ENCODE measurements at places on chromosomes 11 and 22.

- no peak for DNase-seq
Observed at GRCh38 chr11:1150769-1151365, 6.9 kb upstream of the MUC5AC start.

GRCh38 chr11:76256448-76256847 is 50.1 kb upstream of the WNT11 start:
- no peak for DNase-seq

- DNase-seq = peak; percentile 11
Observed at GRCh38 chr11:45333001-45333971, 47.1 kb upstream of the SYT13 start.

DNA sequence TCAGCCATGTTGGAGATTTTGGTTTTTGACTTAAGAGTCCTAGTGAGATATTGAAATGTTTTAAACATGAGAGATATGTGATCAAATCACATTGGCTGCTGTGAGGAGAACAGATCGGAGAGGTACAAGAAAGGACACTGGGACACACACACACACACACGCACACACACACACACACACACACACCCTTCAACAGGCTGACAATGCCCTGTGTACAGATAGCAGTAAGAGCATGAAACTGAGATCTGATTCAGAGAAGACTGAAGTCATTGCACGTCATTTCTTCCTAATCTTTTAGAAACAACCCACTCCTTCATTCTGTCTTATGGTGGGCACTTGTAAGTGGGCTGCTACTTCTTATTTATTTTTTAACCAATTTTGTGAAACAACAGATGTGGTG is 200.5 kb upstream of the E2F8 start:
- DNase-seq = no peak

DNA sequence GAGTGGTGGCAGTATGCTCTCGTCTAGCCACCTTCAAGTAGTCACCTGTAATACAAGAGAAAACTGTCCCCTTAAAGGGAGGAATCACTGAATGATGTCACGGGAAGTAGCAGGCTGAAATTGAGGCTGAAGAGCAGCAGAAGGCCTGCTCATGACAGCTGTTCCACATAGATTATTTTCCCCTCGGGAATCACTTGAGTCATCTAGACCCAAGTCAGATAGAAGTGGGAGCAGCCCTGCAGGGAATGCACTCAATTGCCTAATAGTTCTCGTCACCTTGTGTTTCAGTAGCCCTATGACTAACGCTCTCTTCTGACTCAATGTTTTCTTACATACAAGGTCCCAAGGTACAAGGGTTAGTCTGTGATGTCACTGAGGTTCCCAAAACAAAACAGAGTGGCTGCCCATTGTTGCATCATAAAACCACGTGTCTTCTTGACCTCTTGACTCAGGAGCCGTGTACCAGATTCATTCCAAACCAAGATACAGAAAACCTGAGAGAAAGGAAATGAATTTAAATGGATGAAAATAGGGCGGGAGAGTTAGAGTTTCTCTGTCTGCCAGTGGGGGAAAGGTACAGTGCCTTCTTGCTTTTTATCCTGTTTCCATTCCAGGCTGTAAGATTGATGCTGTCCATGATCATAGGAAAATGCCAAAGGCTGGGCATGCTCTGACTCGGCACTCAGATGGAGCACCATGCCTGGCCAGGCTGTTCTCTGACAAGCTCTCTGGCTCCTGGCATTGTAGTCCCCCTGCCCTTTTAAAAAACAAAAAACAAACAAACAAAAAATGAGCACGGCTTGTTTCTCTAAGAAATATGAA is 21.6 kb upstream of the C11orf96 start:
- DNase-seq = no peak

- DNase-seq = no peak
Observed at GRCh38 chr11:76596652-76597051, 73.9 kb downstream of the LRRC32 start.

GRCh38 chr11:2736577-2737225 is 36.9 kb upstream of the KCNQ1OT1 start:
- no peak for DNase-seq

- DNase-seq = no peak
Observed at GRCh38 chr11:95831198-95831883, 41.0 kb downstream of the CEP57 start.

- no peak for DNase-seq
Observed at GRCh38 chr11:120182372-120182771, 28.5 kb upstream of the OAF start.

DNA sequence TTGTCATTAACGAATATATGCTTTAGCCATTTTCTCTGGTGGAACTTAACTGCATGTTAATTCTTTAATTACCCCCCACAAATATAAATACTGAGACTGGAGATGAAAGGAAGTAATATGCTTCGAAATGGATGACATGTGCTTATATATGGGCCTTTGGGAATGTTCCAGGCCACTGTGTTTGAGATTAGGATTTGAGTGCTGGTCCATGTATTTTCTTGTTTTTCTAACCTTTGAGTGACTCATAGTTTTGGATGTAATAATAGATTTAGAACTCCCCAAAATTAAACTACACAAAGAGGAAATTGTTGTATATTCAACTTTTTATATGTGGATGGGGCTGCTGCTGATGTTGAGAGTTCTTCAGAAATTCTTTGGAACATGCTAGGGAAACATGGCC is 54.2 kb downstream of the EXT2 start:
- DNase-seq = no peak

GRCh38 chr11:73308961-73309919 is 1.2 kb downstream of the ARHGEF17 start:
- DNase-seq = peak; percentile 68

DNA sequence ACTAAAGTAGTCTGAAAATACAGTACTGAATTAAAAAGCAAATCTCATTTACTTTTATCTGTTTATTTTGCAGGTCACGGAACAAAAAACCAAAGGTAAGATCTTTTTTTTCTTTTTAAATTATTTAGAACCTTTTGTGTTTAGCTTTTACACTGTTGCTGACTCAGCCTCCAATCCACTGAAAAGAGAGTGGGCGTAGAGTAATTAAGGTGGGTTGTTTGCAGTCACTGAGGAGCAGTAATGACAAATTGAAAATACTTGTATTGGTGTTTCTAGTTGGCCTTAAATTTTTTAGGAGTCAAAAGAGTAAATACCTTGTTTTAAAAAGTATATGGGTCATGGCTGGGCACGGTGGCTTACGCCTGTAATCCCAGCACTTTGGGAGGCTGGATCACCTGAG is 73.4 kb downstream of the TNRC6B start:
- DNase-seq = no peak

DNA sequence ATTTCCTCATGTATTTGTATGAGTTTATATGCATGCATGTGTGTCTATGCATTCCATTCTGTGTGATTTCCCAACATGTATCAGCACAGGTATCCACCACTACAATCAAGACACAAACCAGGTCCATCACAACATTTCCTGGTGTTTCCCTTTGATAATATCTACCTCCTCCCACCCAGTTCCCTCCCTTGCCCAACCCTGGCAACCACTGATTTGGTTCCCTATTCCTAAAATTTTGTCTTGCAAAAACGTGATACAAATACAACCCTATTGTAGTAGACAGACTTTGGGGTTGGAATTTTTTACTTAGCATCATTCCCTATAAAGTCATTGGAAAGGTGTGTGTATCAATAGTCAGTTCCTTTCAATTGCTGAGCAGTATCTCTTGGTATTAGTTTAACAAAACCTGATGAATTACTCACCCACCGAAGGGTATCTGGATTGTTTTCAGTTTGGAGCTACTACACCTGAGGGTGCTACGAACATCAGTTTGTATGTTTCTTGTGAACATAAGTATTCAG is 51.8 kb upstream of the IGLL5 start:
- DNase-seq = no peak

DNA sequence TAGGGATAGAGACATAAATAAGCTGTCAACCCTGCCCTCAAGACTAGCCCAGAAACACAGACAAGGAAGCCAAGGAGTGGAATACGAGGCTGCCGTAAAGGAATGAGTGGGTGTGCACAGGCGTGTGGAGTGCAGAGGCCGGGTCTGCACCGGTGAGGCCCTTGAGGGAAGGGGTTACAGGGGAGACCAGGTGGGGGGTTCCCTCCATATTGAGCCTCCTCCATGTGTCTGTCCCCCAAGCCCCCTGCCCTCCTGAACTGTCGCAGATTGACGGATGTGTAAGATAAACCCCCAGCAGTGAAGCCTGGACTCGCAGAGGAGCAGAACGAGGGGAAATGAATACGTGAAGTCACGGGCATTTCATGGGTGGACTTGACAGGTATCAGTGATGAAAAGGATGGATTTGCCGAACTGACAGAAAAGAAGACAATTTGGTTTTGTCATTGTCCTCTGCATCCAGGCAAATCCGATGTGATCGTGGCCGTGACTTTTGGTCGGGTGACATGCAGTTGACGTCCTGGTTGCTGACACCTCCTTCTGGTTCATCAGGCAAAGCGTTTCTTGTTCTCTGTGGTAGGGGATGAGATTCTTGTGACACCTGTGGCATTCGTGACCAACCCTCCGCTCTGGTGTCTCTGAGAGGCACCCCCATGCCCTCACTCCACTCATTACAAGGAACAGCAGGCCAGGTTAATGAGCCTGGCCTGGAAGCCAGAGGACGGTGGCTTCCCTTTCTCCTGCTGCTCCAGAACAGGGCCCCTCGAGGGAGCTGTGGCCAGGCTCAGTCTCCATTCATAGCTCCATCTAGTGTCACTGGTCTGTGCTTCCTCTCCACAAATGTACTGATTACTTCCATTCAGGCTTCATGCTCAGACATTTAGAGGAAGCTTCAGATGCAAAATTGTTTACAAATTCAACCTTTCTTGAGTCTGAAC is 223.1 kb upstream of the B3GAT1 start:
- DNase-seq = no peak

DNA sequence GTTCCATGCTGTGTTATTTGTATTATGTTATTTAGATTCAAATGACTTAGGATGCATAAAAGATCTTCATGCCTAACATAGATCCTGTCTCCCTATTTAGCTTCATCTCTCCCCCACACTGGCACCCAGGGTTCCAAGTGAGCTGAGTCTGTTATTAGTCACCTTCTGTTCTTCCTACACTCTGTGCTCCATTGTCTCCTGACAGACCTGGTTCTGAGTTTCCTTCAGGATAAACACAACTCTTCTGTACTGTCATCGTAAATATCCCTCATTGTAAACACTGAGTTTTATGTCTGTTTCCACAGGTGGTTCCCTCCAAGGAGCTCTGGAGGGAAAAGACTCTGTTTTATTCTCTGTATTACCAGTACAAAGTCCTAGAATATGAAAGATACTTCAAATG is 8.7 kb downstream of the MMP26 start:
- no peak for DNase-seq

DNA sequence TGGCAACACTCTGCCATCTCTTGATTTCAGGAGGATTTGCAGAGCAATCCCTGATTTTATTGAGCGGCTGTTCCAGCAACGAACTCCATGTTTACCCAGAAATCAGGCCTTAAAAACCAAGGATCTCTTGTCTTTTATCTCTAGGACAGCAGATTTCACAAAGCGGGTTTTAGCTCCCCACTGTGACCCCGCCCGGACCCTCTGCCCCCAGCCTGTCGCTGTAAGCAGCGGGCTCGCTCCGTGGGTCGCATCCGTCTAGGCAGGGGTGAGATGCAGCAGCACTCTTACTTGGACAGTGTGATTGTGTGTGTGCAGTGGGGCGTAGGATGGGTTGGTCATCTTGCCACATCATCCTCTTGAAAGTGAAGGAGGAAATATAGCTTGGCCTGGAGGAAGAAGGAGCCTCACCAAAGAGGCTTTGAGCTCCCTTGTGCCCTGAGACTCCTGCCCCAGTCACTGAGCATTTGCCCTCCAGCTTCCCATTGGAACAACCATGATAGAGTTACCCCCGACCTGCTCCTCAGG is 189.2 kb upstream of the TBCEL start:
- no peak for DNase-seq

GRCh38 chr11:14374922-14375830 is 16.2 kb upstream of the RRAS2 start:
- DNase-seq = no peak

DNA sequence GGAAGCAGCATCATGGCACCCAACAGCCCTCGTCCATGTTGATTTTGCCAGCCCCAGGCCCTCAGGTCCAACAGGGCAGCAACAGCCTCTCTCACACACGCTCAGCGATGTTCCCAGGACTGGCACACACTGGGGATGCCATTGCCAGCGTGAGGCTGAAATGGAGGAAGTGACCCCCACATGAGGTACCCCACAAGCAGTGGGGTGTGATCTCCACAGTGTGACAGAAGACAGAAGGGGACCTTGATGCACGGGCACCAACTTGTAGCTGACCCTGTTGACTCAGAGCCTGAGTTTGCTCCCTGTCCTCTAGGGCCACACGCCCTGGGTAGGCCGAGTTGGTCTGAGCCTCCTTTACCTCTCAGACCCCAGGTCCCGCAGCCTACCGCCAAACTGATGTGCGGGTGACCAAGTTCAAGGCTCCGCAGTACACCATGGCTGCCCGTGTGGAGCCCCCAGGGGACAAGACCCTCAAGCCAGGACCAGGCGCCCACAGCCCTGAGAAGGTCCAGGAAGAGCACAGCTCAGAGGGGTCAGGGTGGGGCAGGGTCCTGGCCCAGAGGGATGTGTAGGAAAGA is 6.2 kb downstream of the SCGB1C1 start:
- DNase-seq = no peak

GRCh38 chr11:61164606-61165424 is 3.6 kb upstream of the VPS37C start:
- DNase-seq = peak; percentile 89

GRCh38 chr11:28464252-28464867 is 356.2 kb downstream of the METTL15 start:
- DNase-seq = no peak

DNA sequence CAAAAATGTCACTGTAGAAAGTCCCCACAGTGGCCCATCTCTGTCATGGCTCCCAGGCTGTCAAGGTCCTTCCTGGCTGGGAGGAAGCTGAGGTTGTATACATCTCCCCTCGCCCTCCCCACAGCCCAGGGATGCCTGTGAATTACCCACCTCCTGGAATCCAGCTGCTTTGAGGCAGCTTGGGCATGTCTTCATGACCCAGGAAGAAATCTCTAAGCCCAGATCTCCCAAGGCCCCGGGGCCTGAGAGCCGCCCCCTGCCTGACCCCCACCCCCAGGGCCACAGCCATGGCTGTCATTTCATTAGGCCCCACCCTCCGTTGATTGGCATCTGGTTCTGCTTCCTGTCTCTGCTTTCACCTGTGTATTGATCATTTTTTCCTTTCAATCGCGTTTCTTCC is 207.5 kb downstream of the TBC1D22A start:
- DNase-seq = no peak

DNA sequence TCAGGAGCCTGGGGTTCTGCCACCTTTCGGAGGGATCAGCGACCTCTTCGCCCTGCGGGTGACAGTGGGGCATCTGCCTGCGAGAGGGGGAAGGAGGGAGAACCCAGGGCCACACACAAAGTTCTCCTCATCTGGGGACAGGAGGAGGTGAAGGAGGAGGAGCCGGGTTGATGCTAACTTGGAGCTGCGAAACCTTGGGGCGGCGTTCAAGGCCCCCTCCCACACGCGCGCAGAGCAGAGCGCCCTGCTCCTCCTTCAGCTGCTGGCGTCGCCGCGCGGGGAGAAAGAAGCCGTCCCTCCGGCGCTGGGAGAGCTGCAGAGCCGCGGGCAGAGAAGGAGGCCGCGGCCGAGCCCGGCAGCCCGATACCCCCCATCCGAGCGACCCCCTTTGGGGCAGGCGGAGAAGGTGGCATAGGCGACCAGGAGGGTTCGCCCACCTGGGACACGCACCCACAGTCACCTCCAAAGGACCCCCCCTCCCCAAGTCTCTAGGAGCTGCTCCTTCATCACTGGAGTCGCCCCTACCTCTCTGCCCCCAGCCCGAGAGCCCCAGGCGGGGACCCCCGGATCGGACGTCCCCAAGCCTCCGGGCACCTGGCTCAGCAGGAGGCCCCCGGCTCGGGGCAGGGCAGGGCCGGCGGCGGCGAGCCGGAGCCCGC is at the start of gene RASD2:
Gene RASD2, plus strand, starts transcription at position 237 of the 659 bp plus-strand sequence. CDS start 5,979 bp downstream, outside the sequence.
- peak; percentile 39 for DNase-seq
